ENCODE measurements at places on chromosomes 1 and 21.

DNA sequence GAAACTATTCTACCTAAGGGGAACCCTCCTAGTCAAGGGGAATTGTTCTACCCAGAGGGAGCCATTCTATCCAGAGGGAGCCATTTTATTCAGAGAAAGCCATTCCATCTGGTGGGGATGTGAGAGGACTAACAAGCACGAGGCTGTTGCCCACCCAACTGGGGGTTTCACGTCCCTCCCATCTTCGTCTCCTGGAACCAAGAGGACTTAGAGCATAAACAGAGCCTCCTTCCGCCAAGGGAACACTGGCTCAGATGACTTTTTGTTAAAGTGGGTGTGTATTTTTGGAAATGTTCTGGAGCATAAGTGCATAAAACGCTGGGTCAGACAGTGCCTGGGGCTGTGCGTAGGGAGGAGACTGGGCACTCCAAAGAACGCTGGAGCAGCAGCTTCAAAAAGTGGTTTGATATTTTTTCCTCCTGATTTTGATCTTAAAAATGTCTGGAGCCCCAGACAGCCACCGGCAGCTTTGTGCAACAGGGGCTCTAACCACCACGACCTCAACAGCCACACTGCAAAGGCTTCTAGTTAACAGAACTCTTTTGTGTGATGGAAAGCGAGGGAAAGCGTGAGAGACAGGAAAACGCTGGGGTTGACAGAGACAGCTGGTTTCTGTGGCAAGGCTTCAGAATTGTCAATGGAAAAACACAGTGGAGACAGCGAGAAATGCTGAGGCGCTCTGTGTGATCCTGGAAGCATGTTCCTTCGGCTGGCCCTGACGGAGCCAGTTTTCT, 363.6 kb upstream of the CAMK1G start:
- no peak for DNase-seq

GRCh38 chr1:67441183-67441582, 11.0 kb upstream of the SERBP1 start:
- no peak for DNase-seq

DNA sequence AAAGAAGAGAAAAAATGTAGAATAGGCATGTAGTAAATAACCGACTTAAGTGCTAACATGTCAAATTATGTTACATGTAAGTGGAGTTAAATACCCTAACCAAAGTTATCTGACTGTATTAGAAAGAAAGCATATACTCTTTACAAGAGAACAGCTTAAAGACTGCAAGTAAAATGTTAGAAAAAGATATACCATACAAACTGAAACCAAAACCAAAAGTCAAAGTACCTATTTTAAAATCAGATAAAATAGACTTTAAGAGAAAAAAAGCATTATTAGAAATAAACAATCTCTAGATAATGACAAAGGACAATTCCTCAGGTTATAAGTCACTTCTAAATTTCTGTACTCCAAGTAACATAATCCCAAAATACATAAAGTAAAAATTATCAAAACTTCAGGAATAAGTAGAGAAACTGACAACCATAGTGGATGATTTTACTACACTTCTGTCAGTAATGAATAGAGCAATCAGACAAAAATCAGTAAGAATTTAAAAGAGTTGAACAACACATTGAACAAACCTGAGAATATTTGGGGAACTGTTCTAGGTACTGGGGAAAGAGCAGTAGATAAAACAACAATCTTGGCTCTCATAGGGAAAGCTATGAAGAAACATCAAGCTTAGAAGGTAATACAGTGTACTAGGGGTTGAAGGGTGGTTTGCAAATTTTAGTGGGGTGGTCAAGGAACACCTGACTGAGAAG, 127.3 kb downstream of the TBX19 start:
- no peak for DNase-seq

DNA sequence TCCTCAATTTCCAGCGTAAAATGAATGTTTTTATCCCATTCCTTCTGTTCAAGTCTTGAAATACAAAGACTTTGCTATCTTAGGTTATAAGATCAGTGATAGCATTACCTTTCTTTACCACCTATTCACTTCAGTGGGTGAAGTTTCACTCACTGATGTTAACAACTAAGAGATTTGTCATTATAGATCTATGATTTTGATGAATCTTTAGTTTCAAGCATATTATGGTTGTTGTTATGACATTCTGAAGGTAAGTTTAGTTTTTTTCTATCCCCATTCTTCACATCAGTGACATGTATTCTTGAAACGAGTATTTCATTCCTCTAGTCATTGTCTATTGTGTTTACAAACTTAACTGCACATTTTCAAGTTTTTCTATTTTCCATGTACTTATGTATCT, 182.5 kb downstream of the ATP6V1G3 start:
- DNase-seq, result no peak

- DNase-seq, result no peak
Measured at GRCh38 chr1:205315008-205315618, 6.4 kb downstream of the NUAK2 start.

GRCh38 chr1:87720561-87720960, 391.9 kb downstream of the LMO4 start:
- DNase-seq, result no peak

- DNase-seq, result no peak
Measured at GRCh38 chr1:174841747-174842146, 158.0 kb upstream of the CACYBP start.

GRCh38 chr1:220962031-220962751, 82.9 kb downstream of the HLX start:
- no peak for DNase-seq

DNA sequence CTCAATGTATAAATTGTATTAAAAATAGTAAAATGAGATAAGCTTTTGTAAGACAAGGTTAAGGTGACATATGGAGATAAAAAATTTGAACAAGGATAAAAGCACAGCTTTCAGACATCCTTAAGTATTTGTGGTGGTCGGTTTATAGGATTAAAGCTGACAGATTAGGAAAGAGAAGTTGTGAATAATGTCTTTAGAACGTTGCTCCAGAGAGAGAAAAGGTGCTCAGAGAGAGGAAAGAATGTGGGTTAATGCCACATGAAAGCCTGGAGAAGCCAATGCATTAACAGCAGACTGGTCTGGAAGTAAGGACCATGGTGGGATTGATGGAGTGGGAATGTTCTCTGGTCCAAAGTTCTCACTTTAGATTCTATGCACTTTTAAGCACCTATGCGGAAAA, 44.8 kb downstream of the ATP6V1G3 start:
- no peak for DNase-seq

DNA sequence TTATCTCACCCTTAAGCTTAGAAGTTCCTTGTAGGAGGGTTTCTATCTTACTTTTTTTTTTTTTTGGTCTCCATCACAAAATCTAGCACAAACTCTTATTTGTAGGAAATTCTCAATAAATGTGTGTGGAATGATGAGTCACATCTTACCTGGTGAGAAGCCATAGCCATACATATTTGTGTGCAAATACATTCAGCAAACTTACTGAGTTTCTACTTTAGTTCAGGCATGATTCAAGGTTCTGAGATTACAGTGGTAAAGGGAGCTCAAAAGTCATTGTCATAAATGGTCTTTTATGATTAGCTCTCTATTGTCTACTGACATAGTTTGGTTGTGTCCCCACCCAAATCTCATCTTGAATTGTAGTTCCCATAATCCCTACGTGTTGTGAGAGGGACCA, 193.1 kb upstream of the UBE2U start:
- DNase-seq, result no peak

- no peak for DNase-seq
Measured at GRCh38 chr1:208515129-208515528, 270.9 kb upstream of the PLXNA2 start.

GRCh38 chr1:83922431-83922830, 76.5 kb downstream of the TTLL7 start:
- no peak for DNase-seq

- peak; percentile 85 for DNase-seq
Measured at GRCh38 chr1:172449585-172450523, 6.0 kb upstream of the PIGC start.

- DNase-seq, result no peak
Measured at GRCh38 chr21:32256873-32257620, 21.8 kb downstream of the MIS18A start.

GRCh38 chr1:143667730-143668129, 304.1 kb downstream of the FAM72C start:
- DNase-seq, result no peak

DNA sequence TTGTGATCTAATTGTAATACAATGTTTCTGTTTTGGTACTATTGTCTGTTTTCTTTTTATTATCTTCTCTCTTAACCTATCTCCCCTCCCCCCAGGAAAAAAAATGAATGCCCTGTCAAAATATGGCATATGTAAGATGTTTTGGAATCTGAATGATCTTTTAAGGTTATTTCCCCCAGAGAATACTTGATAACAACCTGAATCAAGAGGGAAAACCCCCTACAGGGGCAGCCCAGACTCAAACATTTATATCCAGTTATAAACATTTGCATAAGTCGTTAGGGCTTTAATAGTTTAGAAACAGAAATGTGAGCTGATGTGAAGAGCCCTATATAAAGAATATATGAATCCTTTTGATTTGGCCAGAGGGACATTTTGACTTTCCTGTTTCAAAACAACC, 169.5 kb downstream of the VAV3 start:
- DNase-seq, result no peak

DNA sequence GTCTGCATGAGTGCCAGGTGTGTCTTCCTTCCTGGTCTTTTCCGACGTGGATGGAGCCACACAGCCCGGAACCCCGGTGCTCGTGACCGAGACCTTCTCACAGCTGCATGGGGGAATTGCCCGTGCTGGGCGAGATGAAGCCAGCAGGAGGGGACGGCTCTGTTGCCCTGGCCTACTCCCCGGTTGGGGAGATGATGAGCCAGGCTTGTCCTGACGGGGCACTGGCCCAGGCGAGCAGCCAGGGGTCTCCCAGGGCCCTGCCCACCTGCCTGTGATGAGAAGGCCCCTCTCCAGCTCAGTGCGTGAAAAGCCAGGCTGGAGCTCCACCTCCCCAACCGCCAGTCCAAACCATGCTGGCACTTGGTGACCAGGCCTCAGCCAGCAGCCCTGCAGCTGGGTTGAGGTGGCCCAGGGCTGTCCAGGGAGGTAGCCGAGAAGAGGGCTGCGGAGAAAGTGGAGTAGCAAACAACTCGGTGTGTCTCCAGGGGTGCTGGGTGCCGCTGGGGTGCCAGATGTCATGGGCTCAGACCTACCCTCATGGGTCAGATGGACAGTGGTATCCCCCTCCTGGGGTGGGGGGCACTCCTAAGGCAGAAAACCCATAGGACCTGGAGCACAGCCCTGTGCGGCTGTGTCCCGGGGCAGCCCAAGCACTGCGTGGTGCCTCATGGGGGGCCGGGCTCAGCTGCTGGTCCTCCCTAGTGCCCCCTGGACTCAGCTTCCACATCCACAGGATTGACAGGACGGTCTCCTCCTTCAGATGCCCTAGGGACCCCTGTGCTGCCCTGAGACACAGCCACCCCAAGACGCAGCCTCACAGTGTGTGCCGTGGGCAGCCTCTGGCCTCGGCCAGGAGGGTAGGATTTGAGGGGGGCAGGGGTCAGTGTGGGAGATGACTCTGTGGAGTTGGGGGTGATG, 26.1 kb downstream of the PRDM16 start:
- no peak for DNase-seq

DNA sequence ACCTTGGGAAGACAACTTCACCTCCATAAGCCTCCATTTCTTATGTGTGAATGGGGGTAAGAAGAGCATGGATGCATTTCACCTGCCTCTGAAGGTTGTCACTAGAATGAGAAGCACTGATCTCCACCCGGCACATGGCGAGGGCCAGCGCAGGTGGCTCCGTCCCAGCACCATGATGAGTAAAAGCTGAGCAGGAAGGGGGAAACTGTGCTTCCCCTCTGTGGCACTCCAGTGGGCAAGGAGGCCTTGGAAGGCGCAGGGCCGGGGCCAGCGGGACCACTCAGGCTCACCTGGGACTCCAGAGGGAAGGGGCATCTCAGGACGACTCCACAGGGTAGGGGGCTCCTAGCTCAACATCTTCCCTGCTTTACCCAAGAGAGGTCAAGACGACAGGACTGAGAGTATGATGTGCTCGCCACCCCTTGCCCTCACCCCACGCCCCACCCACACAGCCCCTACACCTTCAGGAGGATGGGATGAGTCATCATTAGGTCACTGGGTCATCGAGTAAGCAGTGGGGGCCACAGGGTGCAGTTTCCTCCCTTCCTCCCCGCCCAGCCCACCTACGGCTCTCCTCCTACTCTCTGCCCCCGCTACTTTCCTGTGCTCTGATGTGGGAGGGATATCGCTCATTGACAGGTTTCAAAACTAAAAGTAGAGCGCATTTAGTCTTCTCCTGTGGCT, 112.1 kb downstream of the HIVEP3 start:
- DNase-seq, result peak; percentile 29

- no peak for DNase-seq
Measured at GRCh38 chr1:225635649-225636048, 17.3 kb downstream of the ENAH start.

- no peak for DNase-seq
Measured at GRCh38 chr1:161258439-161259344, at the start of gene PCP4L1. TSS of gene PCP4L1 (plus strand) at chr1:161258745. CDS start at chr1:161258975, 230 bp downstream.

DNA sequence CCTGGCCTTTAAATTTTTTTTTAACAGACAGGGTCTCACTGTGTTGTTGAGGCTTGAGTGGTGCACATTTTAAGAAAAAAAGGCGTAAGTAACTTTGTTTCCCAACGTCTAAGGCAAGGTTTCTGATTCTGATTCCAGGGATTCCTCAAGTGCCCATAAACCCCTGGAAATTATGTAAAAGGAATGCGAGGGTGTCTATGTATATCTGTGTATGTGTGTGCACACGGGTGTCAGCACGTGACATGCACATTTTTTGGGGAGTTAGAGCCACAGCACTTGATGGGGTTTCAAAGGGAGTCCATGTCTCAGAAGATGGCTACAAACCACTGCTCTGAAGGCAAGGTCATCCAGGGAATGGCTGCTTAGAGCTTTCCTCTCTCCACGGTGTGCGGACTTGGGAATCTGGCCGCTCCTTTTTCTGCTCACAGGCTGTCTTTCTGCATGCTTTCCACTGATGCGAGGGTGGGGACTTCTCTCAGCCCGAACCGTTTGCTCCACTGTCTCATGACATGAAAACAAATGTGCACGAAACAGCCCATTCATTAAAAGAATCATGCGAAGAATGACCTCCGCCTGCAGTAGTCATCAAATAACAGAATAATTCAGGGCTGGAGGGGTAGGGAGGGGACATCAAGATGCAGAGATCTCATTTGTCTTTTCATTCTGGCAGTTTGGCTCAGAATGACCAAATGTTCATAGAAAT, 18.7 kb upstream of the RERE start:
- no peak for DNase-seq

DNA sequence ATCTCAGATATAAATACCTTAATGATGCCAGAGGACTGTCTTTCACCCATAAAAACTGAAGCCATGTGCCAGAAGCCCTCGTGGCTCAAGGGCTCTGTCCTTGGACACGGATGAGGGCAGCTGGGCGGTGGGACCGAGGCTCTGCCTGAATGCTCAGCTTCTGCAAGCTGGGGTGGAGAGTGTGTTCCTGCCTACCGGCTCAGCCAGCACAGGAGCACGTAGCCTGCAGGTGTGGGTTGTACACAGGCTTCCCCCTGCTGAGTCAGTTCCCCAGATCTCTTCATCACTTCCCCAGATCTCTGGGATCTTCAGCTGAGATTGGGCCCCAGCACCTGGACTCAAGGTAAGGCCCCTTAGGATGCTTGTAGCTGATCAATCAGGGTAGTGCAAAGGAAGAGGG, 15.4 kb downstream of the KCNJ15 start:
- DNase-seq, result no peak

GRCh38 chr1:172662464-172663109, 3.7 kb downstream of the FASLG start:
- DNase-seq, result peak; percentile 65

Data from K562 (cell line).